ENCODE measurements at places on chromosomes 16 and 17.

- no peak for DNase-seq
Observed at GRCh38 chr17:72439893-72440502, 319.2 kb downstream of the SOX9 start.

DNA sequence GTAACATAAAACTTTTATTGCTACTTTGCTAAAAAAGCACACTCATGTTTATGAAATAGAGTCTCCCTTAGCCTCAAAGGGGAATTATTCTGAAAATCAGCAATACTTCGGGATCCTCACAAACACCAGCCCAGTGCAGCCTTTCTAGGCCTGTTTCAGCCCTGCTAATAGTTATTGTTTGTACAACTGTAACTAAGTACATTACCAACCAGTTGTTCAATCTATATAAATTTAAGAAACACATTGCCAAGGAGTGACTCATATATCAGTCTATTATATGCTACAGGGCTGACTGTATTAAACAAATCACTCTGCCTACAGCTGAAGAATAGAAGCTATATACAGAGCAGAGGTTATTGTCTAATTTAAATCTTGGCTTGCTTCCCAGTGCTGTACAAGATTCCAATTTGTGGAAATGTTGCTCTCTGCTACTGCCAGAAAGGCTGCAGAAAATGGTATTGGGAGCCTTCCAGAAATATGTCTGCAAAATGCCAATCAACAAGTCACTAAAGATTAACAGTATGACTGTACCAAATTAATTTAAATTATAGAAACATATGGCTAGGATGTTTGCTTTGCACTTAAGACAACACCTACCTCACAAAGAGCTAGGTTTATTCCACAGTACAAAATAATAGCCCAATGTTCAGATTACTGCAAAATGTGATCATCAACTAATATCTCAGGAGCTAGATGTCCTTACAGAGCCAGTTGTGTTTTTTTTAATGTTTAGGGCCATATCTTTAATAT, 49.7 kb downstream of the TOX3 start:
- DNase-seq = no peak

- DNase-seq = no peak
Observed at GRCh38 chr16:66369055-66369592, 2.6 kb downstream of the CDH5 start.

DNA sequence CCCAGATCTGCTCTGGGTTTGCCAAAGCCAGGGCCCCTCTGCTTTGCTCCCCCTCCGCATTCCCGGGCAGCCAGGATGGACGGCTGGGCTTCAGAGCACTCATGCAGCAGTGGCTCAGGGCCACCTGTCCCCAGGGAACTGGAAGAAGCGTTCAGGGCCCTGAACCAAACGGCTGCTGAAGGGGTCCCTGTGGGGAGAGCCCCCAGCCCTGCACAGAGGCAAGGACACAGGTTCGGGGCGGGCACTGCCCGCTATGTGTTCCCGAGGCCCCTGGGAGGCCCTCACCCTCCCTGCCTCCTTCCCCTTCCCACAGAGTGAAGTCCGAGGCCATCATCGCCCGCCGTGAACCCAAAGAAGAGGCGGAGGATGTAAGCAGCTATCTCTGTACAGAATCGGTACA, 10.4 kb downstream of the NME3 start:
- no peak for DNase-seq

GRCh38 chr17:69503711-69504110, 89.2 kb downstream of the MAP2K6 start:
- DNase-seq = no peak

DNA sequence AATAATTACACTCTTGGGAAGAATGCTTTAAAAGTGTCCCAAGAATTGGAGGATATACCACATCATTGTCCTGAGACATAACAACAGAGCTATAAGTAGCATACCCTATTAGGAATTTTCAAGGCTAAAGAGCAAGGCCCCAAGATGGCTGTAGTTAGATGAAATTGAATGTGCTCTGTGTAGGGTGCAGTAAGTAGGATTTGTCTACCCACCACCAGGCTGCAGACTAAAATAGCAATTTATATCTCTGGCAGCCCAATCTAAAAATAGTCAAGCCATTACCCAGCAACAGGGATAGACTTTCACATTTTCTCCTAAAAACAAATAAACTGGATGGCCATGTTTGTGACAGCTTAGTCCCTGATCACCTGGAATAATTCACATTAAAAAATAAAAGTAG, 5.6 kb downstream of the MMD start:
- no peak for DNase-seq

GRCh38 chr16:68319185-68319908, 8.5 kb downstream of the PRMT7 start:
- no peak for DNase-seq

Data from D721Med (cell line).